ENCODE measurements at places on chromosomes 6 and 20.
A peak's percentile ranks its signal among the peaks of the same experiment; 100 is the strongest.

DNA sequence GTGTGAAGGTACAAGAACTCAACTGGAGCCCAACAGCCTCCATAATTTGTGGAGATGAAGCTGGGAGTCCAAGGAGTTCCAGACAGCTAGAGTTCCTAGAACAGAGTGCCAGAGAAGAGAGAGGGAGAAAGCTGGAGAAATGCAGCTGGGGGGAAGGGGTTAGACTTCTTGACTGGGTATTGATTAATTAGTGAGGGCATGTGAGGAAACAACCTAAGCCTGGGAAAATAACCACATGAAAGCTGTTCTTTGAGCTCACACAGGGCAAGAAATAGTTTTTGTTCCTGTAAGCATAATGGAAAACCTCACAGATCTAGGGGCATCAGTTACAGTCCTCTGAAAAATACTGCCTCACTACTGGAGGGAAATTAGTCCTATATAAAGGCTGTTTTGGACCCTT lies 230.5 kb upstream of the FKBP1C start:
- DNase-seq, result no peak

GRCh38 chr6:27495386-27496135 lies 22.7 kb upstream of the ZNF184 start:
- peak; percentile 55 for DNase-seq

- no peak for DNase-seq
Observed at GRCh38 chr20:1509237-1509636, 18.0 kb upstream of the SIRPB2 start.

DNA sequence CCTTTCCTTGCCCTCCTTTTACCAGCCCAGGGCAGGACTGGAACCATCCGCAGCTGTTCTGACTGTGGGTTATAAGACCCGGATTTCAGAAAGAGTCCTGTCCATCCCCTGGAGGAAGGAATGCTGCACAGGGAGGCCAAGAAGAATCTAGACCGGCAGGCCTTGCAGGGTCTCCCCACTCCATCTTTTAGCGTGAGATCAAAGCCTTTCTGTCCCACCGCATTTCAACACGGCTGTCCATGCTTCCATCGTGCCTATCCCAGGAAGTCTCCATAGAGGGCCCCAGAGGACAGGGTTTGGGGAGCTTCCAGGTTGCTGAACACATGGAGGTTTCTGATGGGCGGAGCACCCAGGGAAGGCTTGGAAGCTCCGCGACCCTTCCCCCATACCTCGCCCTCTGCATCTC lies 79.3 kb upstream of the AGPAT4 start:
- DNase-seq, result no peak
